LHCN-M2 (cell line): ENCODE measurements at places on chromosomes 6 and 20. TPM values are rescaled to one million over a fixed set of nuclear protein-coding genes. Genes with fewer than 3 reads are reported as not detected.
A peak's percentile ranks its signal among the peaks of the same experiment; 100 is the strongest.

DNA sequence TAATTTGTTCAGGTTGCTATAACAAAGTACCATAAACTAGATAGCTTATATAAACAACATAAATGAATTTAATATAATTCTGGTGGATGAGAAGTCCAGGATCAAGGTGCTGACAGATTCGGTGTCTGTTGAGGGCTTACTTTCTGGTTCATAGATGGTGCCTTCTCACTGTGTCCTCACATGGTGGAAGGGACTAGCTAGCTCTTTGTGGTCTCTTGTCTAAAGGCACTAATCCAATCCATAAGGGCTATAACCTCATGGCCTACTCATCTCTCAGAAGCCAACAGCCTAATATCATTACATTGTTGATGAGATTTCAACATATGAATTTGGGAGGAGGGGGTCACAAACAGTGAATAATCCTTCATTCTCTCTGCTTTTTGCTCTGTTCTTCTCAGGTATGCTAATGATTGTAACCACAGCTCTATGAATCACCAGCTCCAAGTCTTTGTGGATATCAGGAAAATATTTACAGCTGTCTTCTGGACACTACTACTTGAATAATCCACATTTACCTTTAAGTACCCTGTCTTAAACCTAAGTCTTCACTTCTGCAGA, 122.3 kb downstream of the NKAIN2 start:
- peak; percentile 60 for DNase-seq

DNA sequence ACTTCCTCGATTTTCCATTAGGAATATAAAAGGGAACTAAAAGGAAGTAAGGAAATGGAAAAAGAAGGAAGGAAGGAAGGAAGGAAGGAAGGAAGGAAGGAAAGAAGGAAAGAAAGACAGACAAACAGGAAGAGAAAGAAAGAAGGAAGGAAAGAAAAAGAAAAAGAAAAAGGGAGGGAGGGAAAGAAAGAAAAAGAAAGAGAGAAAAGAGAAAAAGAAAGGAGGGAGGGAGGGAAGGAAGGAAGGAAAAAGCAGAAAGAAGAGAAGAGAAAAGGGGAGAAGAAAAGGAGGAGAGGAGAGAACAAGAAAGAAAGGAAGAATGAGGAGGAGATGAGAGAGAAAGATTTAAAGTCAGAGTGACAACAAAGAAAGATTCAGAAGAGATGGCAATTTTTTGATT, 724.5 kb downstream of the GRIK2 start:
- DNase-seq: no peak

DNA sequence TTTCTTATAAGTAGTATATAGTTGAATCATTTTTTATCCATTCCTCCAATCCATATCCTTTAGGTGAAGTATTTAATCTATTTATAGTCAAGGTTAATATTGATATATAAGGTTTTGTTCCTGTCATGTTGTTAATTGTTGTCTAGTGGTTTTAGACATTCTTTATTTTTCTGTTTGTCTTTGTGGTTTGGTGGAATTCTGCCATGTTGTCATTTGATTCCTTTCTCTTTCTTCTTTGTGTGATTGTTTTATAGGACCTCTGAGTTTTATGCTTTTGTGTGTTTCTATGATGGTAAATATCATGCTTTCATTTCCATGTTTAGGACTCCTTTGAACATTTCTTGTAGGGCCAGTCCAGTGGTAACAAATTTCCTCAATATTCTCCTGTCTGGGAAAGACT, 450.3 kb upstream of the BTBD3 start:
- no peak for DNase-seq

MAP3K5 gene
- total RNA-seq: 51.5 and 68.5 TPM in 2 replicates

DNA sequence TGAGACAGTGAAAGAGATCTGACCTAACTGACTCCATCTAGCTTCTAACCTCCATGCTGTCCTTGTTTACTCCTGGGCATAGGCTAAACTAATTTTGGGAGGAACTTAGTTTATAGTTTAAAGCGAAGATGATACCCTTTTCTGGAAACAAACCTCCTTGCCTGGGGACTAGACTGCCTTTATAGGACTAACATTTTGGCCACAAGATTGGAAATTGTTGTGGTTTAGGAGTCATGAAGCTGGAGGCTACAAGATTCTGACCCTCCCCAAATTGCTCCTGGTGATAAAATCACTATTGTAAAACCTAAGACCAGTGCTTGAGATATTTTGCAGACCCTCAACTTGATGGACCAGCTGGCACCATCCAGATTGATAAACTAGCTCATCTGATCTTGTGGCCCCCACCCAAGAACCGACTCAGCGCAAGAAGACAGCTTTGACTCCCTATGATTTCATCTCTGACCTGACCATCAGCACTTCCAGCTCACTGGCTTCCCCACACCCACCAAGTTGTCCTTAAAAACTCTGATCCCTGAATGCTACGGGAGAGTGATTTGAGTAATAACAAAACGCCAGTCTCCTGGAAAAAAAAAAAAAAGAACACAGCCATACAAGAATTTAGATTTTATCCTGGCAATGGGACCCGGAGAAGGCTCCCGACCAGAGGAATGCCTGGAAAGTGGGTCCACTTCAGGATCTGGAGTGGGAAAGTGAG, 63.0 kb downstream of the ABHD12 start:
- DNase-seq: no peak

GNRH2 gene
- total RNA-seq: not detected in 2 replicates

DNA sequence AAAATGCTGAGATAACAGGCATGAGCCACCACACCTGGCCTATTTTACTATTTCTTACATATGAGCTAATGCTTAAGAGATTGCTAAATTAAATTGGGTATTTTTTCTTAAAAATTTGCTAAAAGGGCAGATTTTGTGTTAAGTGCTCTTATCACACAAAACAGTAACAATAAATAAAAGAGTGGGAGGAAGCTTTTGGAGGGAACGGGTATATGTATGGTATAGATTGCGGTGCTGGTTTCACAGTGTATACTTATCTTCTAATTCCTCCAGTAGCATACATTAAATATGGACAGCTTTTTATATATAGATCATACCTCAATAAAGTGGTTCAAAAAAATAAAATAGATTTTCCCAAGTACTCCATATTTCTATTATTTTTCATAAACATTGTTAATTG, 39.4 kb upstream of the FABP7 start:
- no peak for DNase-seq

DNA sequence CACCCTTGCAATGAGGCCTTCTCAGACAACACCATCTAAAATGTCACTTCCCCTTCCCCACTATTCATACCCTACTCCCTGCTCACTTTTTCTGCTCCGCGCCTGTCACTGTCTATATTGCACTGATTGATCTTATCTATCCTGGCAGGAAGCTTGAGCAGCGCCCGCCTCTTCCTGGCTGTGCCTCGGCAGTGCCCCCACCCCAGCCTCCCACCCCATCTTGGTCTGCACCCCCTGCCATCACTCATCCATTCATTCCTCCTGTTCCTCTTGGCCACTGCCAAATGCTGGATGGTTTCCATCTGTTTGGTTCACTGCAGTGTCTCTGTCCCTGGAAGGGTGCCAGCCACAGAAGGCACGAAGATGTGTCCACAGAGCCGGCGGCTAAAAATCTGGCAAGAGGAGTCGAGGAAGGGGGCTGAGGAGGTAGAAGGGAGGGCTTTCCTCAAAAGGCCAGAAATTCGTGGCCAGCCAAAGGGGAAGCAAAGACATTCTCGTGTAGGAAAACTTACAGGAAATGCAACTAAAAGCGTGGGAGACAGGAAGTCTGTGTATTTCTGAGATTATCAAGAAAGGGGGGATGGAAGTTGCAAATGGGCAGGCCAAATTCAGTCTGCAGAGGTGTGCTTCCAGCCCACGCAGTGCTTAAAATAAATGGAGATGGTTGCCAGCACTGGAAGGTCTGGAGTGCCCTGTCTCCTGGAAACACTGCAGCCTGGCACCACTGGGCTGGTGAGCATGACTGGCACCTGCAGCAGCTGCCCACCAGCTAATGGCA, 27.6 kb downstream of the SYNJ2 start:
- peak; percentile 74 for DNase-seq

GRCh38 chr6:105894556-105894955, 191.6 kb upstream of the PRDM1 start:
- DNase-seq: peak; percentile 70

TP53RK gene
- 26.8 and 29.7 TPM in 2 replicates for total RNA-seq

GRCh38 chr6:35719404-35719829, 17.4 kb upstream of the ARMC12 start:
- DNase-seq: no peak

PSORS1C1 gene
- total RNA-seq: 0.64 and 0.69 TPM in 2 replicates

HRH3 gene
- total RNA-seq: not detected in 2 replicates

- no peak for DNase-seq
Measured at GRCh38 chr6:117007659-117008058, 130.6 kb downstream of the RFX6 start.

DNA sequence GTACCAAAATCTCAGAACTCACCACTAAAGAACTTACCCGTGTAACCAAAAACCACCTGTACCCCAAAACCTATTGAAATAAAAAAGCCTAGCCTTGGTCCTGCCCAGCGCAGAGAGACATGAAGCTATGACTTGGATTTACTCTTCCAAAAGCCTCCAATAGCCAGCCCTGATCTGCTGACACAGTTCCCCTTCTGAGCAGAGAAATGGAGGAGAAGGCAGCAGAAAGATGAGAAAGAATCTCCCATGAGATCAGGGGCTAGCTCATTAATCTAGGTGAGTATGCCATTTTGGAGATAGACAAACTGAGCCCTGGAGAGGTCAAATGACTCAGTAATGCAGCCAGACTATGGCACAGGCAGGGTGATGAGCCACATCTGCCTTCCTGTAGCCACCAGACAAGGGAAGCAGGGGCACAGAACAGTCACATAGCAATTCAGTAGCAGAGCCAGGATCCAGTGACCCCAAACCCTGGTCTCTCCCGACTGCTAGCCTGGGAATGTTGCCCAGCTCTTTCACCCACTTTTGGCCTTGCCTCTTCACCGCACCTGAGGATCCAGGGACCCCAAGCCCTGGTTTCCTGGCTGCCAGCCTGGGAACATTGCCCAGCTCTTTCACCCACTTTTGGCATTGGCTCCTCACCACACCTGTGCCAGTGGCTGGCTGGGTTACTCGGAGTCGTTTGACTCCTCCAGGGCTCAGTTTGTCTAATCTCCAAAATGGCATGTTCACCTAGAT, 7.2 kb upstream of the SDCBP2 start:
- no peak for DNase-seq

GRCh38 chr6:14738933-14739332, 506.9 kb upstream of the JARID2 start:
- DNase-seq: no peak

CCN6 gene
- not detected in 2 replicates for total RNA-seq

AIF1 gene
- not detected in 2 replicates for total RNA-seq

SLC22A3 gene
- 0.06 TPM in 1 of 2 replicates, not detected in the other for total RNA-seq

GRCh38 chr6:166643891-166644590, 17.0 kb upstream of the RPS6KA2 start:
- no peak for DNase-seq

GRCh38 chr6:92716638-92717037, 702.7 kb downstream of the EPHA7 start:
- DNase-seq: no peak

GRCh38 chr6:169957351-169957963, 206.0 kb downstream of the ERMARD start:
- DNase-seq: no peak

SGK2 gene
- not detected in 2 replicates for total RNA-seq

DNA sequence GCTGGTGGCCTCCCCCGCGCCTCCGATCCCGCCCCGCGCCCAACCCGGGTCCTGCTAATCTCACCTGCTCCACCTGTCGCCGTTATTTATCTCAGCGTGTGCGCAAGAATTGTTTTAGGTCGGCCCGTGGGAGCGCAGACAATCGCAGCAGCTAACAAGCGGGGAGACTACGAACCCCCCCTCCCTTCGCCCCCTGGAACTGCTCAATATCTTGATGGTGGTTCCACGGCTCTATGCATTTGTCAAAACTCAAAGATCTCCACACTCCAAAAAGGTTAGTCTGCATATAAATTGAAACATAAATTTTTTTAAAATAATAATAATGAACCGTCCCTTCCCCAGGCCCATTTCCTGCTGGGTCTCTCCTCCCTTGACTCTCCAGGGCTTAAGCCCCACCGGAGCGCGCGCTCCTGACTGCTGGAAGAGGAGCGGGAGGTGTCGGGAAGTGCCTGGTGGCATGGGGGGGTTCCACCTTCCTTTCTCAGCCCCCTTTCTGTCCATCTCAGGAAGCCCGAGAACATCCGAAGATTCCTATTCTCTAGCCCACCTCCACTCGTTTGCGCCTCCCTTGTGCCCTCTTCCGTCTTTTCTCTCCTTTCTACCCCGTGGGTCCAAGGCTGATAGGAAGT, 1.6 kb upstream of the MDGA1 start:
- DNase-seq: no peak

FRS3 gene
- total RNA-seq: 3.3 and 3.4 TPM in 2 replicates

DNA sequence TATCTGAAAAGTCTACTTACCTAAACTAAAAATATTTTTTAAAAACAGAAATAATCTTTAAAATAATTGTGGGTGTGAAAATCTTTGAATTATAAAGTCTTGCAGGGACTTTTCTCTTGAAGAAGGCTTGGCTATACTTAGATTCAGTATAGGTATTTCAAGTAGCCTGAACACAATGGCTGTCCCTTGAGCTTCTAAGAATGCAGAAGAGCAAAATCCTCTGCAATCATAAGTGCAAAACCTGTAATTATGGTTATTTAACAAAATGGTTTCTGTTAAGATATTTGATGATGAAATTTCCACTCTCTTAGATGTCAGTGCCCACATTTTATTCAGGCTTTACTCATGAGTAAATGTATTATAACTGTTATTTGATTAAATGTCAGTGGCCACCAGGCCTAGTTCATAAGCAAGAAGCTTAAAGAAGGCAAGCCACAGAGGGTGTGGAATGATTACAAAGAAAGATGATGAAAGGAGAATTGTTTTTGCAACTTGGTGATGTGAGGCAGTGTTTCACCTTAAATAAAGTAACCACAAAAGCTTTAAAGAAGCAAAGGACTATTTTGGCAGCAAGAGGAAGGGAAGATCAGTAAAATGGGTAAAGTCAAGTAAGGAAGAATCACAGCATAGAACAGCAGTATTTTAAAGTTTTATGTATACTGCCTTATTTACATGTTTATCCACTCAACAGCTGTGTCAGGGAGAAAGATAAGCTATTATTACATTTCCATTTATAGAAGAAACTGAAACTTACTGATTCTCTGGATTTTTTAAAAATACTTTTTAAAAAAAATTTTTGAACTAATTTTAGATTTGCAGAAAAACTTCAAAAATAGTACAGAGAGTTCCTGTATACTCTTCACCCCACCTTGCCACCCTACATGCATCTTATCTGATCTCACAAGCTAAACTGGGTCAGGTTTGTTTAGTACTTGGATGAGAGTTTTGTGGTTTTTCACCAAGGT, 351.2 kb upstream of the RUNX2 start:
- DNase-seq: peak; percentile 36

DNA sequence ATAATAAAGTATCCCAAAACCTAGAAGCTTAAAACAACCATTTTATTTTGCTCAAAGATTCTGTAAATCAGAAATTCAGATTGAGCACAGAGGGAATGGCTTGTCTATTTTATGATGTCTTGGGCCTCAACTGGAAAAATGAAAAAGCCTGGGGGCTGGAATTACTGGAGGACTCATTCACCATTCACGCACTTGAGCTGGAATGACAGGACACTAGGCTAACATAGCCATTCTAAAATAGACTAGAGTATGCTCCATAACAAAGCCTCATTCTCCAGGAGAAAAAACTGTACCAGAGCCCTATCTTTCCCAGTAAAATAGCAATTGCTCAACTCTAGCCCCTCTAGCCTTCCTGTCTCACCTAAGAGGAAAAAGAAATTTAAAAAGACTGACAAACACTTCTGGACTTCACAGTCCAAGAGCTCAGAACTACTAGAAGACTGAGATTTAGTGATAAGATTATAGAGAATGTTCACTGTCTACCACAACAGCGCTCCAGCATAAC, 145.4 kb upstream of the BTBD3 start:
- no peak for DNase-seq

GRCh38 chr6:70107852-70108629, 194.8 kb downstream of the COL9A1 start:
- peak; percentile 73 for DNase-seq

FAM209B gene
- not detected in 2 replicates for total RNA-seq
